SHP77 treated with DMSO at 0.1 percent for 48 hours (cell line): ENCODE measurements at places on chromosomes 4 and X.

- DNase-seq, result no peak
Measured at GRCh38 chr4:57095956-57096355, 14.2 kb downstream of the IGFBP7 start.

DNA sequence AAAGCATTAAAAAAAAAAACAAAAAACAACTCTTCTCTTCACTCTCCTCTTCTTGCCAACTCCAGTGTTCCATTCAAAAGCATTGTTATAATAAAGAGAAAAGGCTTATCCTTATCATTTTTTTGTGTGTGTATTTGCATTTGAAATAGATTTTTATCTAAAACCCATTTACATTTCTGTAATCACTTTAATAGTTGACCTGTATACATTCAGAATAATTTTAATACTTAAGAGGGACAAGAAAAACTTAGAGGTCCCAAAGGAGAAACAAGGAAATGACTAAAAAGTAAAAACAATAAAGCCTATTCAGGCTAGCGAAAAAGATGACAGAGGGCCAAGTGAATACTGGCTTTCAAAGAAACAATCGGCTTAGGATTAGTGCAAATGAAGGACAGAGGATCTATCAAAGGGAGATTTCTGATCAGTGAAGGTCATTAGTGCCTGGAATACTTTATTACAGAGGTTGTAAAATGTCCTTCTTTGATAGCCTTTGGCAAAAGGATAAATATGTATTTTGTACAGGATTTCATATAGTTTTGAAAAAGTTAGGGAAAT is 808.3 kb downstream of the RPA4 start:
- no peak for DNase-seq

DNA sequence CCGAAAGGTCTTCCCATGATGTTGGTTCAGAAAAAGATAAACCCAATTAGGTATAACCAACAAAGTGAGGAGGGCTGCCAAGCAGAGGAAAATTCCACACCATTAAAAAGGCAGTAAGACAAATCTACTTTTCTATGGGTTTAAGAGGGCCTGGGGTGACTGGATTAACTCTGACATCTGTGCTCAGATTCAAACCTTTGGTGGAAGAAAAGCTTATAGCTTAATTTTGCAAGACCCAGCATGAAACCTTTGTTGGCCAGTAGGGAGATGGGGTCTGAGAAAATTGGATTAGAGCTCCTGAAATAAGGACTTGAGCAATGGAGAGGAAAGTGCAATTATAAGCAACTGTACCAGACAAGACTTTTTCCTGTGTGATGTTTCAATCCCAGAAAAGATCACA is 104.2 kb downstream of the KDR start:
- DNase-seq, result no peak

GRCh38 chr4:3702561-3703221 is 63.5 kb upstream of the ADRA2C start:
- no peak for DNase-seq

GRCh38 chr4:69489856-69490255 is 5.8 kb downstream of the UGT2B4 start:
- no peak for DNase-seq

- DNase-seq, result no peak
Measured at GRCh38 chr4:152540293-152540674, 4.4 kb upstream of the FBXW7 start.

DNA sequence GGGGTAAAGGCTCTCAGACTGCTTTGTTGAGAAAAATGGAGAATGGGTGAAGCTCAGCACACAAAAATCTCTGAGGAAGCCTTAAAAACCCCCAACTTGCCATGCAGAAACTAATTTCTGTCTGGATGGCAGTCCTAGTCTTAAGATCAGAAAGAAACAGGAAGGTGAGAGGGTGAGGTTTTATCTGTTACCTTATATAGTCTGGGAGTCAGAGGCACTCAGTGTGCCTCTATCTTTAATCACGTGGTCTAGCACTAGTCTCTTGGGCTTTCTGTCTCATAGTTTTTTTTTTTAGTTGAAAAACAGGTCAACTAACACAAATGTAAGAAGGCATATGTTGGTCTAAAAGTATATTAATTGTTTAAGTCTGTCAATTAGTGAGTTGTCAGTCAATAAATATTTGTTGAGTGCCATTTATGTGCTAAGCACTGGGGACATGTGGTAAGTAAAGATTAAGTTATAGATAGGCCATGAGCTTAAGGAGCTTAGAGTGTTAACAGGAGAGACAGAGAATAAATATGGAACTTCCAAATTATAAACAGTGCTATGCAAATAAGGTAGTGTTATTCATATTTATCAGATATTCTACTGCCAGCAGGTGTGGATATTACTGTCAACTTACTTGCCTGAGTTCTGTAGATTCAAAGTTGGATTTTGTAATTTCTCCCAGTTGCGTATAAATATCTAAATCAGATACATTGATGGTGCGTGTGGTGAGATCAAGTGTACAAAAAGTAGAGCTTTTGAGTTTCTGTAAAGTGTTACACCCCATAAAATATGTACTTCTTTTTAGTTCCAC is 7.0 kb downstream of the CYBB start:
- no peak for DNase-seq

DNA sequence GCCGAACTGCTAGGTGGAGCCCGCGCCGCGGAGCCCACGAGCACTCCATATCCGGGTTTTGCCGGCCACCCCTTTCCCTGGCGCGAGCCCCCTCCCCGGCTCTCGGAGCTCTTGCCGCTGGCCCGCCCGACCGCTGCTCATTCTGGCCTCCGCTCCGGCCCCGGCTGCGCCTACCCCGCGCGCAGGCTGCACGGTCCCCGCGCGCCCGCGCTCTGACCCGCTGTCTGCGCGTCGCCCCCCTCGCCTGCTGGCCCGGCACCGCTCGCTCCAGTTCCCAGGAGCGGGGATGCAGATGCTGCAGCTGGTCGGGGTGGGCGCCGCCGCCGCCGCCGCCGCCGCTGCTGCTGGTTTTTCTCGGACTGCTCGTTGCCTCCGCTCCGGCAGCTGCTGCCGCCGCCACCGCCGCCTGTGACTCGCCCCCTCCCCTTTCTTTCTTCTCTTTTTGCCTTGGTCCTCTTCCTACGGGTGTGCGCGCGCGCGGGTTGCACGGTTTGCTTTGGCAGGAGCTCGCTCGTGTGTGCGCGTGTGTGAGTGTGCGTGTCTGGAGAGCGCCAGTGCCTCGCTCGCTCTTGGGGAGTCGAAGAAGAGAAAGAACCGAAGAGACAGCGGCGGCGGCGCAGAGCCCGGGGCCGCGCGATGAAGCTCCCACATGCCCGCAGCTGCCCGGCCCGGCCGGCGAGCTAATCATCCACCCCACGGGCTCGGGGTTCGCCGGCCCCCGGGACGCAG is at the start of gene ADGRL3:
TSS of gene ADGRL3 (plus strand) at position 140 of the 729 bp plus-strand sequence.
- peak; percentile 70 for DNase-seq

GRCh38 chr4:177057186-177057585 is 252.5 kb upstream of the NEIL3 start:
- no peak for DNase-seq

GRCh38 chrX:134371133-134371532 is 88.8 kb upstream of the HPRT1 start:
- no peak for DNase-seq

GRCh38 chrX:148600131-148600530 is 99.7 kb downstream of the AFF2 start:
- DNase-seq, result no peak

GRCh38 chrX:40573763-40574162 is 7.0 kb upstream of the ATP6AP2 start:
- DNase-seq, result no peak

GRCh38 chr4:13470379-13470778 is 13.8 kb downstream of the RAB28 start:
- DNase-seq, result no peak

GRCh38 chrX:70041993-70042392 is 7.7 kb downstream of the AWAT2 start:
- no peak for DNase-seq

DNA sequence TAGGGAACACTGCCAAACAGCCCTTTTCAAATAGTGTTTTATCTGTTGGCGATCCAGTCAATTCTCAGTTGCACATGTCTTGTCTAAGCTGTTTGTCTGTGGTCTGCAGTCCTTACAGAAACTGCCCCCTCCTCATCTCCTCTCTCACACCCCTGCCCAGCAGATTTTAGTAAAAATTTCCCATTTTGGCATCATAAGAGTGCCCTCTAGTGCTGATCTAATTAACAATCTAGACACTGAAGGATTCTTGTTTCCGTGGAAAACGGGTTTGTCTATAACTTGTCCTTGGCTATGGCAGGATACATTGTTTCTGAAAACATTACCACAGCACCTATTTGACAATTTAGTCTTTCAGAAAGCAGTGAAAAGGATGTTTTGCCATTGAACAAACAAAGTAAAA is 227.2 kb upstream of the MBNL3 start:
- no peak for DNase-seq

DNA sequence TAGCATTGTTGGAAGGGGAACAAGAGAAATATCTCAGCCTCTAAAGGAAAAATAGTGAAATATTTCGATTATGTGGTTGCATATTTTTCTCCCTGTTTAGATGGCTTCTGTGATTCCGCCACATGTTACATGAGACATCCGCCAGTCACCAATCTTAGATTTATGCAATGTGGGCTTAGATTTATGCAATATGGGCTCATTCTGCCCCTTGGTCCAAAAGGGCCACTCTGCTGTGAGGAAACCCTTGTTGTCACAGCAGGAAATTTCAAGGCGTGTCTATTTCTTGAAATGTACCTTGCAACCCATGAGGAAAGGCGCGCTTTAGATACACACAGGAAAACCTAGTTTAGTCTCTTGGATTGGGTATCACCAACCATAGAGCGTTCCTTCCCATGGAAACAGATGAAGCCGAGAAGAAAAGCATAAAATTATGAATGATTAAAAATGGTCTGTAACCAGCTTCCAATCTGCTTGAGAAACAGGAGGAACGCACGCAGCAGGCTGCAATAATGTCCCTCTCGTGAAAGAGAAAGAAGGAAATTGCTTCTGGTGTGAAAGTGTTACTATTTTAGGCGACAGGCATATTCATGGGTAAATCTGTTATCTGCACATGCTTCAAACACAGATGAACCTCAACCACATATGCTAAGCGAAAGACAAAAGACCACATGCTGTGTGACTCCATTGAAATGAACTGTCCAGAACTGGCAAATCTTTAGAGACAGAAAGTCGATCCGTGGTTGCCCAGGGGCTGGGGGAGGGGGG is 3.7 kb downstream of the RS1 start:
- DNase-seq, result no peak

DNA sequence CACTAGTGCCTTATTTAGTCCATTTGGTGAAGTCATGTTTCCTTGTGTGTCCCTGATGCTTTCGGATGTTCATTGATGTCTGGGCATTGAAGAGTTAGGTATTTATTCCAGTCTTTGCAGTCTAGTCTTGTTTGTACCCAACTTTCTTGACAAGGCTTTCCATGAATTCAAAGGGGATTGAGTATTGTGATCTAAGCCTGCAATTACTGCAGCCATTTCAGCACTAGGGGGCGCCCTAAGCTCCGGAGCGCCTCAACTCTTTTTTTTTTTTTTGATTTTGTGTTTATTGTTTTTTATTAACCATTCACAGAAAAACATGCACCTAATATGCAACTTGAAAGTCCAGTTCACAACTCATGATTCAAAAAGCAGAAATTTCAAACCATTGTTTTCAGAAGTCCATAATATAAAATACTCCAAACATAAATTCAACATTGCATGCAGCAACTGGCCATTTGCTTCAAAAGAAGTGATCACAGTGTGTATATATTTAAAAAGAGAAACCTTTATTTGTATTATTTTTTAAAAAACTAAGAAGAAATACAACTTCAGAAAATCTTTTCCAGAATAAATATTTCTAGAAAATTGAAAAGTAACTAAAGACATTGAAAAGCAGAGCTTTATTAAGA is 59.2 kb downstream of the PTPN13 start:
- DNase-seq, result no peak

GRCh38 chr4:133544097-133544496 is 395.0 kb downstream of the PCDH10 start:
- DNase-seq, result no peak

GRCh38 chrX:134626434-134626833 is 31.8 kb downstream of the PLAC1 start:
- no peak for DNase-seq

- DNase-seq, result no peak
Measured at GRCh38 chr4:189081826-189082225, 858.8 kb upstream of the FRG1 start.

GRCh38 chr4:140764785-140765392 is 8.7 kb upstream of the TBC1D9 start:
- no peak for DNase-seq

DNA sequence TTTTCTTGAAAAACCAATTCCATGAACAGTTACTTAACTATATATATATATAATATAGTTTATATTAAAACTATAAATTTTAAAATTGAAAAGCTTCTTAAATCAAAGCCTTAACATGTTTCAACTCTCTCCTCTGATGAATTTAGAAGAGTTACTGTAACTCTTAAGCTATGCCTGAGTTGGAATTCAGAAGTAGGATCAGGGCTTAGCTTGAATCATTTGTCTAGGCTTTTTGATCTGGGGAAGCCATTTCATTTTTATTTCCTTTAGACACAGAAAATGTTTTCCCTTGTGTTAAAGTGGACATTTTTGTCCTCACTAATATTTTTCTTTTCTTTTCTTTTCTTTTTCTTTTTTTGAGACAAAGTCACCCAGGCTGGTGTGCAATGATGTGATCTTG is 40.4 kb upstream of the PDLIM5 start:
- no peak for DNase-seq

DNA sequence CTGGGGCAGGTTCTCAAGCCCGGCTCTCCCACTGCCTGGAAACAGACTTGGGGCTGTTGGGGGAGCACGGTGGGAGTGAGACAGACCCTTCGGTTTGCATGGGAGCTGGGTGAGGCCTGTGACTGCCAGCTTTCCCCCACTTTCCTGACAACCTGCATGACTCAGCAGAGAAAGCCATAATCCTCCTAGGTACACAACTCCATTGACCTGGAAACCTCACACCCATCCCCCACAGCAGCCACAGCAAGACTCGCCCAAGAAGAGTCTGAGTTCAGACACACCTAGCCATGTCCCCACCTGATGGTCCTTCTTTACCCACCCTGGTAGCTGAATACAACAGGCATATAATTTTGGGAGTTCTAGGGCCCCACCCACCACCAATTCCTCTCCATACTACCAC is 57.6 kb upstream of the UBQLN2 start:
- no peak for DNase-seq

DNA sequence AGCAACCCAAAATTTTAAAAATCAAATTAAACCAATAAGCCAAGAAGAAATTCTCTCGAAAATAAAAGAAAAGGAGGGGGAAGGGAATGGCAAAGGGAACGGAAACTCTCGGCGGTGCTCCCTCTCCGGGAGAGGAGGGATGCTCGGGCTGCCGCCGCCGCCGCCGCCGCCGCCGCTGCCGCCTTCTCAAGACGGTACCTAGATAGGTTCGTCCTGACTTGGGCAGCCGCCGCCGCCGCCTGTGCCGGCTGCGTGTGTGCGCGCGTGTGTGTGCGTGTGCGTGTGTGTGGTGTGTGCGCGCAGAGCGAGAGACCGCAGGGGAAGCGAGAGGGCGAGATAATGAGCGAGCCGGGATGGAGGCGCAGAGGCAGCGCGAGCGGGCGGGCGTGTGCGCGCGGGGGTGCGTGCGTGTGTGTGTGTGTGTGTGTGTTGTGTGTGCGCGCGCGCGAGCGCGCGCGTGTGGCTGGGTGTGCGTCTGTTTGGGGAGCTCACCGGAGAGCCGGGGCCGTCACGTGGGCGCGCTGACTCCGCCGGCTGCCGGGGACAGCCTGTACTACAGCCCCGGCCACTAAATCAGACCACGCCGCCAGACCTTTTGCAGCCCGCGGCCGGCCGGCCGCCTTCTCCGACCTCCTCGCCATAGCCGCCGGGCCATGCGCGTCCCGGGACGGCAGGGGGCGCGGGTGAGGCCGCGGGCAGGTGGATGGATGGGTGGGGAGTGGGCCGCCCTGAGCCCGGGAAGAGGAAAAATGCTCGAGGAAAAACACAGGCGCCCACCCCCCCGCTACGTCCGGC is 111.6 kb downstream of the DHX15 start:
- DNase-seq, result peak; percentile 21
